Putamen (tissue), 1 donor: ENCODE measurements at places on chromosomes 16 and 17.
A peak's percentile ranks its signal among the peaks of the same experiment; 100 is the strongest.

DNA sequence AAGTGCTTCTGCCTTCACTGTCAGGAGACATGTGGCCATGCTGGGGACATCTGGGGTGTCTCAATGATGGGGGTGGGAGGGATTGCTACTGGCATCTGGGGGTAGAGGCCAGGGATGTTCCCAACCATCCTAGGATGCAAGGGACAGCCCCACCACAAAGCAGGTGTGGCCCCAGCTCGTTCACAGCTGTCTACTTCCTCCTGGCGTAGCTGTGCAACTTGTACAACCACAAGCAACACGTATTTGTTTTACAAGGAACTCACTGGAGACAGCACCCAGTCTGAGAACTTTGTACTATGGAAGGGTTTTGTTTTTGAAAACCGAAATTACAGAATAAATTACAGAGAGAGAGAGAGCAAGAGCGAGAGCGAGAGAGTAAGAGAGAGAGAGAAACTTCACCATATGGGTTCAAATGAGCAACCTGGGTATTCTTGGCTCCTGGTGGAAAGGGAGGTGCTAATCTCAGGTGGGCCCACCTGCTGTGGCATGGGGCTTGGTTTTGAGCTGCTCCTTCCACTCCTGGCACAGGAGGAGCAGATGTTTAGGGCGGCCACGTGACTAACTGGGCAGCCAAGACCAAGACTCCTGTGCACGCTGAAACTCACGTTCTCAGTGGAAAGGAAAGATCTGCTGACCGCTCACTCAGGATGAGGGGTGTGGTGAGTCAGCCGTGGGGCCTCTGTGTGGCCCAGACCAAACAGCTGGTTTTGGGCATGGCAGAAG lies 17.5 kb upstream of the TNFRSF13B start:
- DNase-seq: no peak

GRCh38 chr17:76246080-76247066 lies 6.1 kb upstream of the RNF157 start:
- DNase-seq: no peak

GRCh38 chr16:87093804-87094555 lies 223.2 kb downstream of the C16orf95 start:
- DNase-seq: no peak

- DNase-seq: no peak
Observed at GRCh38 chr16:68126395-68126794, 41.2 kb downstream of the NFATC3 start.

GRCh38 chr16:10929853-10930754 lies 12.2 kb downstream of the DEXI start:
- DNase-seq: no peak

- DNase-seq: no peak
Observed at GRCh38 chr17:39761861-39762496, 24.2 kb downstream of the GRB7 start.

DNA sequence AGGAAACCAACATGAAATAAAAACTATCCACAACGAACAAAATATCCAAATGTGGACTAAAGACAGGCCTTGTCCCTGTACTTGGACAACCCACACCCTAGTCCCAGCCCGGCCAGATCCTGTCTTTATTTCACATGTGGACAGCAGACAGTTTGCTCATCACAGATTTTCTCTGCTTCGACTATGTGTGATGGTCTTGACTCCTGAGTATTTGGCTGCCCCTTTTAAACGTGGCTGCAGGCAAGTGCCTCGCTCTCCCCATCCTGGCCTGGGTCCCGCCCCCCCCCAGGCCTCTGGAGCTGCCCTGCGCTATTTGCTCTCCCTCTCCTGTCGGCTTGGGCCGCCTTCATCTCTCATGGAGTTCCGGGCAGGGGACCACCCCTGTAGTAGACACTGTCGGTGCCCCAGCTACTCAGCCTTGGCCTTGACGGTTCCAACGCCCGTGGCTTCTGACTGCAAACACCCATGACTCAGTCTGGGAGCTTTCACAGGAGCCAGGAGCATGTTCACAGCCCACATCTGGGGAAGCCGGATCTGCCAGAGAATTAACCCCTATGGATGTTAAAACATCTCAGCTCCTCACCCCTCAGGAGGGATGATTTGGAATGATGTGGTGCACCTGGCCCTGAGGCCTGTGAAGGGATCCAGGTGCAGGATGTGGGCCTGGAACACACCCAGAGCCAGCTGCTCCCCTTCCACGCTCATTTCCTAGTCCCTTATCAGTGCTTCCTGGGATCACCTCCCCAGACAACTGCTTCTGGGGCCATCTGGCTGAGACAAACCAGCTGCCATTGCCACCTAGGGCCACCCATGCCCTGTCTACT lies 229.7 kb upstream of the RPL38 start:
- DNase-seq: no peak

DNA sequence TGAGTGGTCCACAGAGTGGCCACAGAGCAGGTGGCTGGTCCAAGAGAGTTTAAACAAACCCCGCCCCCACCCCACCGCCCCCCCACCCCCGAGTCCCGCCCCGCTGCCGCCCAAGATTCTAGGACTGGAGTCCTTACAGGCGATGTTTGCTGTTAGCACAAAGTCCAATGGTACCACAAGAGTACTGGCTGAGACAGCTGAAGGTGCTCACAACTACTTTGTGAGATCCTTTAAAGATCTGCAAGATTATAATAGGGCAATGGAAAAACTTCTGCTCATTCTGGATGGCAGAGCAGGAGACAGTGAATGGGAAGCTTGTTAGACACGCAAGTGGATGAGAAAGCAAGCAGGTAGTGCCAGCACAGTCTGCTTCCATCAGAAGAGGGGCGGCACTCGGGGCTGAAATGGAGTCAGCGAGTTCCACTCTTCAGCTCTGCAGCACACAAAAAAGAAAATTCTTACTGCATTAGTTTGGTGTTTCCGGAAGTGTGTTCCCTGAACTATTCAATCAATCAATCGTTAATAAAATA lies 4.7 kb upstream of the TEKT3 start:
- DNase-seq: no peak

GRCh38 chr17:49616601-49617131 lies 41.0 kb downstream of the NXPH3 start:
- DNase-seq: no peak

GRCh38 chr16:2673066-2673999 lies 9.0 kb upstream of the KCTD5 start:
- DNase-seq: peak; percentile 96

DNA sequence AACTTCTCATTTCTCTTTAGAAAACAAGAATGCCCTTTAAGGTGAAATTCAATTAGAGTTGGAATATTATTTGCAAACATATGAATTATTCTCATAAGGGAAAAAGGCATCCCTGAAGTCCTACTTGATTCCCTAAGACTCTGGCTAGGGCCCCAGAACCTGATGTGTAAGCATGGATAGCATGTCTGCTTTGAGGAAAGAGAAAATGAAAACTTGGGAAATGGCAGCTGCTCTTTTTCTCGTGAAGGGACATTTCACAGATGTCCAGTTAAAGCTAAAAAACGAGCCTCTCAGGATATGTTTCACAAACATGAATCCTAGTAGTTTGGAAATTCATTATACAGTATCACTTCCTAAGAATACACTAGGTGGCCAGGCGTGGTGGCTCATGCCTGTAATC lies 112.3 kb upstream of the CLEC3A start:
- DNase-seq: no peak

- DNase-seq: peak; percentile 35
Observed at GRCh38 chr17:17877529-17878358, 41.0 kb upstream of the SREBF1 start.

DNA sequence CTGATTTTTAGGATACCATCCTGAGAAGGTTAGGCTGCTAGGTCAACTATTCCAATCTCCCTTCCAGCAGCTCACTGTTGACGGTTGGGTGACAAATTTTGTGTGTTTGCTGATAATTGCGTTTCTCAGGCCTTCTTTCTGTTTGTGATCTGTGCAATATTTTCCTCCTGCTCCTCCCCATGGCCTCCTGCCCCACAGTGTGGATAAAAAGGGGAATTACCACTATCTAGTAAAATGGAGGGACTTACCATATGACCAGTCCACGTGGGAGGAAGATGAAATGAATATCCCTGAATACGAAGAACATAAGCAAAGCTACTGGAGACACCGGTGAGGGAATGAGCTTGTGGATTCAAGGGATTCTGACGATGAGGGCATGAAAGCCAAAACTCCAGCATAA lies 9.2 kb downstream of the CHD3 start:
- DNase-seq: no peak

DNA sequence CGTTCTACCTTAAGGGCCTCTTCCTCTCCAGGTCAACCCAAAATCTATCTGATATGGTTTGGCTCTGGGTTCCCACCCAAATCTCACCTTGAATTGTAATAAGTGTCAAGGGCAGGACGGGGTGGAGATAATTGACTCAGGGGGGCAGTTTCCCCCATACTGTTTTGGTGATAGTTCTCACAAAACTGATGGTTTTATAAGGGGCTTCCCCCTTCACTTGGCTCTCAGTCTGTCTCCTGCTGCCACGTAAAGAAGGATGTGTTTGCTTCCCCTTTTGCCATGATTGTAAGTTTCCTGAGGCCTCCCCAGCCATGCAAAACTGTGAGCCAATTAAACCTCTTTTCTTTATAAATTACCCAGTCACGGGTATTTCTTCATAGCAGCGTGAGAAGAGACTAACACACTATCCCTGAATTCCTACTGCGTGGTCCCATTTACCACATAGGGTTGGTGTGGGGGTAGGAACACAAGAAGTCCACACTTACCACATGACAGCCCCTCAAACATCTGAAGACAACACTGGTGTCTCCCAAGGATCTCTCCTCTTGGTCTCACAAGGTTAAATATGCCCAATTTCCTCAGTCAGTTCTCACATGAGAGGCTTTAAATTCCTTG lies 8.2 kb downstream of the COTL1 start:
- no peak for DNase-seq

DNA sequence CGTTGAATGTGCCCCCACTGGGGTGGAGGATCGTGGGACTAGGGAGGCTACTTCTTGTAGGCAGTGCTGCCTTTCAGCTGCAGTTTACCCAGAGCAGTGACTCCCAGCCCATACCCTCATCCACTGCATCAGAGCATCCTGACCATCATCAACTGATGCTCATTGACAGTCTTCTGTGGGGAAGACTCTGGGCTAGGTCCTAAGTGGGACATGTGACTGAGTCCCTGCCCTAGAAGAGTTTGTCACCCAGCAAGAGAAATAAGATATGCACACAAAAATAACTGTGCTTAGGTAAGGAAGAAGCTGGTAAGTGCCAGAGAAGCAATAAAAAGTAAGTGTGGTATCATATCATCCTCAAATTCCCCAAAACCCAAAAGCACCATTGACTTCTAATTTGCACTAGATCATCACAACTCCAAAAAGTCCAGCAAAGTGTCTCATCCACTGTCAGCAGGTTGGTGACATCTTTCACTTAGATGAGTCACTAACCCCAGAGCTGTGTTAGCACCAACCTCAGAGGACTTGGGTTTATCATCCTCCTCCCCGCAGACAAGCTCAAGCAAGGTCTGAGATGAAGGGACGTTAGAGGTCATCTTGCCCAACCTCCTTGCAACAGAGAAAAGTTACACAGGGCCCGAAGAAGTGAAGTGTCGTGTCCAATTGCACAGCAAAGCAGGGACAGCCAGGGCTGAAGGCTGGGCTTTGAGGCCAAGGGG lies 99.0 kb downstream of the CCDC182 start:
- DNase-seq: no peak

DNA sequence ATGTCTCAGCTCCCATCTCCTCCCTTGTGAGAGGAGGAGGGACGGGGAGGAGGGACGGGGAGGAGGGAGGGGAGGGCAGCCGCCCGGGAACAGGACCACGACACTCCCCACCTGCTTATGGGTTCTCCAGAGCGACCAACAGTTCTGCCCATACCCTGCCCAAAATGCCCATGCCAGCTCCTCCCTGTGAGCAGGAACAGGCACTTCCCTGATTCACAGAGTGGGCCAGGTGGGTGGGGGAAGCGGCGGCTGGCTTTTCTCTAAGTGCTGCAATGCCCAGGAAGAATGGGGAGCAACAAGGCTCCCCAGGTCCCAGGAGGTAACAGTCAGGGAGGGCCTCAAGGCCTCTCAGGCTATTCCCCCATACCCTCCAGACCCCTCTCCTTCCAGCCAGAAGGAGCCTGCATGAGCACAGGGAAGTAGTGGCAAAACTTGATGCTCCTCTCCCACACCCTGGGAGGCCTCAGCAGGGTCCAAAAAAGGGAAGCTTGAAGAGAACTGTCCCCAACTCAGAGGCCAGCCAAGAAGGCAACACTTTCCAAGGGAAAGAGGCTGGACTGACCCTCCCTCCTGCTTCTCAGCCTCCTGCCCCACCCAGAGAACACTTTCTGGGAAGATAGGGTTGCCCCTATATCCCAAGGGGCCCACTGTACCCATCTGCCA lies 53.8 kb downstream of the MYO18A start:
- no peak for DNase-seq

GRCh38 chr17:12790249-12791106 lies 1.2 kb downstream of the ARHGAP44 start:
- no peak for DNase-seq

GRCh38 chr16:70380248-70380918 lies 33.7 kb downstream of the DDX19A start:
- DNase-seq: peak; percentile 45

- DNase-seq: no peak
Observed at GRCh38 chr16:12120217-12120981, 143.9 kb downstream of the SNX29 start.

- DNase-seq: no peak
Observed at GRCh38 chr16:84611041-84611440, 6.8 kb downstream of the COTL1 start.

DNA sequence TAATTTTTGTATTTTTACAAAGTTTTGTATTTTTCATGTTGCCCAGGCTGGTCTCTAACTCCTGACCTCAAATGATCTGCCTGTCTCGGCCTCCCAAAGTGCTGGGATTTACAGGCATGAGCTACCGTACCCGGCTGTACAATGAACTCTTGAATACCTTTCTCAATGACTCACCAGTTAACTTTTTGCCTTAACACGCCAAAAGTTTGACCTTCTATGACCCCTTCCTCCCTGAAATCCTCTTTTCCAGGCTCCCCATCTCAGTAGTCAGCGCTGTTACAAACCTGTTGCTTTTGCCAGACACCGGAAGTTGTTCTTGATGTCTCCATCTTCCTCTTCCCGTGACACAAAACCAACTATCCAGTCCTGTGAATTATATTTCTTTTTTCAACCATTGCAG lies 158.1 kb upstream of the ASIC2 start:
- no peak for DNase-seq

- DNase-seq: no peak
Observed at GRCh38 chr17:77330602-77331081, 189.9 kb downstream of the SEC14L1 start.

DNA sequence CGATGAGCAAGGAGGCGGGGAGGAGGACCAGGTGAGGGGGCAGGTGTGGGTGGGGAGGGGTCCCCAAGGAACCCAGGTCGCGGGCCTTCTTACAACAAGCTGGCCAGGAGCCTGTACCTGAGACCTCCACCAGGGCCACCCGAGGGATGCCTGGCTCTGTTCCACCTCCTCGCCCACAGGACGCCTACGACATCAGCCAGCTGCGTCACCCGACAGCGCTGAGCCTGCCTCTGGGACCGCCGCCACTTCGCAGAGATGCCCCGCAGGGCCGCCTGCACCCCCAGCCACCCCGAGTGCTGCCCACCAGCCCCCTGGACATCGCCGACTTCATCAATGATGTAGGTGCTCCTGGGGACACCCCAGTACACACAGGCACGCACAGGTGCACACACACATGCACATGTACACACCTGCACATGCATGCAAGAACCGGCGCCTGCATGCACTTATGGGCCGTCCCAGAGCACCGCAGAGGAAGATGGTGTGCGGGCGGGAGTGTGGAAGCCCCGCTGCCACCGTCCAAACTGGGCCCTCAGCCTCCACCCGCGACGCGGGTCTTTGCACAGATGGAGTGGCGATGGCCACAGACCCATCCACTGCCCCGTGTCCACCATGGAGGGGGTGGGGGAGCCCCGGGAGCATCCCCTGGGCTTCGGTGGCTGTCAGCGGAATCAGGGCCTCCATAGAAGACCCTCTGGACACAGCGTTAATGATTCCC lies 6.6 kb downstream of the SLC22A31 start:
- DNase-seq: no peak
